Stimulated activated CD4-positive, alpha-beta T cell treated with anti-CD3 and anti-CD28 coated beads, Interleukin-1b, Interleukin-23, amount 100 ng/mL, for 48 hours (primary cell): ENCODE measurements at places on chromosomes 5 and 9.

GRCh38 chr9:135683401-135684034 is 15.8 kb downstream of the SOHLH1 start:
- no peak for DNase-seq

DNA sequence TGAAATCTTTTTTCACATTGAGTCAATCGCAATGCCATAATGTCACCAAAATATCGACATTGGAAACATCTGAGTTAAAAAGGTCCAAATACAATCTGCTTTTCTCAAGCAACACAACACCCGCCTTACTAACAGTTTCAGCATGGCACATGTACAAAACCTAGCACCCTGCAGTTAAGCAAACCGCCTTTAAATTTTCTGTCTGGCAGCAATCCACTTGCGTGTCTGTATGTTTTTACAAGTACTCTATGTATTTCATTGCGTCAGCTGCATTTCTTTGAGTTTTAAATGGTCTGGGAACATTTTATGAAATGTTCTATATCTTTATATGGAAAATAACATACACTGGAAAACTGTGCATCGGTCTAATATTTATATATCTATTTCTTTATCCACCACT is 134.6 kb downstream of the DENND1A start:
- DNase-seq = no peak

- no peak for DNase-seq
These were observed 7.4 kb downstream of the CEMIP2 start for GRCh38 chr9:71760901-71761300.

- no peak for DNase-seq
These were observed 154.1 kb downstream of the ADAMTS6 start for GRCh38 chr5:65327582-65327981.

DNA sequence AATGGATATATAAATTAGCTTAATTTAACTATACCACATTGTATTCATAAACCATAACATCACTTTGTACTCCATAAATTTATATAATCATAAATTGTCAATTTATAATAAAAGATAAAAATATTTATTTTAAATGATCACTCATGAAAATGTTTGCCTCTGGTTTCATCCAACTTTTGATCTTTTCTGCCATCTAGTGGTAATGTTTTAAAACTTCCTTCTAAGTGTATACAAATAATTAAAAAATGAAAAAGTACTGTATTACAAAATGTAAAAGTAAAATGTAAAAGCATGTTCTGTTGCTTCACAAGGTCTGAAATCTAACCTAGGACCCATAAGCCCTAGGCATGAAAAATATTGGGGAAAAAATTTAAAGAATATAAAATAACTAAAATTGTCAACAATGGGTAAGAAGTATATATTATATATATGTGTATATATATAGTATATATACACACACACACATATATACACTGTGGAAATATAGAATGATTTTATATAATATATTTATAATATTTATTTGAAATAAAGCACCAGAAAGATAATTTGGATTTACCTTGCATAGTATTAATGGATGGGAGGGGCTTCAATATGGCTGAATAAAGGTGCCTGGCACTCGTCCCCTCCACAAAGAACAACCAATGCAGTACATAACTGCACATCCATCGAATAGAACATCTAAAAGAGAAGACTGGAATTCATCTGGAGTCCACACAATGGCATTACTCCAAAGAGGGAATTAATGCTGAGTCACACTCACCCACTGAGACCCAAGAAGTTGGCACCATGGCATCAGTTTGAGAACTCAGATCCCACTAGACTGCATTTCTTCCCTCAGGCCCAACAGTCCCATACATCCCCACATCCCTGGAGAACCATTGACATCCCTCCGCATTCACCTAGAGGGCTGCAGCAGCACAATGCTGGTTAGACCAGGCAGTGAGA is 32.5 kb downstream of the ANXA1 start:
- DNase-seq = no peak
